ENCODE measurements at places on chromosomes 12 and 14.
A peak's percentile ranks its signal among the peaks of the same experiment; 100 is the strongest.

DNA sequence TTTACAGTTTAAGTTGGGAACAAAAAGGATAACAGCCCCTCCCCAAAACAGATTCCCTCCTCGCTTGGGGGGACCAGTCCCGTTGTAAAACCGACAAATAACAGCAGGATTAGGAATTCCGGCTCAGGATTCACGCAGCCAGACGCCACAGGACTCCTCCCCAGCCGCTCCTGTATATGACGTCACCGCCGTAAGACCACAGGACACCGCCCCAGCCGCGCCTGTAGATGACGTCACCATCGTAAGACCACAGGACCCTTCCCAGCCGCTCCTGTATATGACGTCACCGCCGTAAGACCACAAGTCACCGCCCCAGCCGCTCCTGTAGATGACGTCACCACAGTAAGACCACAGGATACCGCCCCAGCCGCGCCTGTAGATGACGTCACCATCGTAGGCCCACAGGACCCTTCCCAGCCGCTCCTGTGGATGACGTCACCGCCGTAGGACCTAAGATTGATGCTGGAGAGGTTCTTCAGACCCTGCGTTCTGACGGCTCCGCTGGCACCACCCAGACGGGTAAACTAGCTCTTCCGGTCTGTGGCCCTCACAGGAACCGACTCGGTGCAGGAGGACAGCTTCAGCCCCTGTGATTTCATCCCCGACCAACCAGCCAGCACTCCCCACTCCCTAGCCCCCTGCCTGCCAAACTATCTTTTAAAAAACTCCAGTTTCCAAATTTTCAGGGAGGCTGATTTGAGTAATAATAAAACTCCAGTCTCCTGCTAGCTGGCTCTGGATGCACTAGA is 43.9 kb upstream of the FBRSL1 start:
- DNase-seq = peak; percentile 99

GRCh38 chr14:32426586-32427388 is 97.7 kb downstream of the AKAP6 start:
- peak; percentile 40 for DNase-seq

DNA sequence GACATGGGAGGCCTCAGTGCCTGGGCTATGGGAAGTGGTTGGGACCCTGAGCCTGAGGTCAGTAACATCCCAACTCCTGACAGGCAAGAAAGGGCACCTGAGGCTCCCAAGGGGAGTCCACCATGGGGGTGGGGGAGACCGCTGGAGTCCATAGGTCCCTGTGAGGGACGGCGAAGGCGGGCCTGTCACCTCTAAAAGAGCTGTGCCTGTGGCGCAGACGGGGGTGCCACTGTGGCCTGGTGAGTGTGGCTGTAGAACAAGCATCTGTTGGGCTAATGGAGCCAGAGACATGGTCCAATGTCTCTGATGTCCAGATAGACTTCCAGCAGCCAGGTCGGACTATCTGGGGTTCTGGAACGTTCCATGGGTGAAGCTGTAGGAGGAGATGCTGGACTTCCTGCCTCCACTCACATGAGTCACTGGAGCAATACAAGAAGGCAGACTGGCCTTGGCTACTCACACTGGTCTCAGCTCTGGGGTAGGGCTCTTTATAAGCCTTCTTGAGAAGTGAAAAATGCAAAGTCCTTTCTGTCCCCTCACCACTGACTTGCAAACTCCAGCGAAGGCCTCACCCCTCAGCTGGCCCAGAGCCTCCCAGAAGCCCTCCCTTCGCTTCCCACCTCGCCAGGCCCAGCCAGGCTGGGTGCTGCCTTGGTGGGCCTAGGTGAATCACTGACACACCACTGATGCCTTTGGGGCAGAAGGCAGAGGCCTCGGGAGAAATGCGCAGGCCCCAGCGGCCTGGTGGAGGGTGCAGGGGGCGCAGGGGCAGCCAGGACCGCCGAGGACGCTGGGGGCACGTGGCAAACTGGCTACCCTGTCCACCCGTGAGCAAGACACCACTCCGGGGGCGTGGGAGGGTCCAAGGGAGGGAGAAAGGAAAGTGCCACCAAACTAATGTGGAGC is 1.1 kb upstream of the TRAF3 start:
- DNase-seq = no peak

- DNase-seq = no peak
Observed at GRCh38 chr12:132199526-132200319, 55.5 kb downstream of the NOC4L start.

- DNase-seq = no peak
Observed at GRCh38 chr12:93944201-93944600, 204.2 kb upstream of the PLXNC1 start.

GRCh38 chr12:116698554-116699075 is 39.3 kb downstream of the SPRING1 start:
- DNase-seq = no peak

DNA sequence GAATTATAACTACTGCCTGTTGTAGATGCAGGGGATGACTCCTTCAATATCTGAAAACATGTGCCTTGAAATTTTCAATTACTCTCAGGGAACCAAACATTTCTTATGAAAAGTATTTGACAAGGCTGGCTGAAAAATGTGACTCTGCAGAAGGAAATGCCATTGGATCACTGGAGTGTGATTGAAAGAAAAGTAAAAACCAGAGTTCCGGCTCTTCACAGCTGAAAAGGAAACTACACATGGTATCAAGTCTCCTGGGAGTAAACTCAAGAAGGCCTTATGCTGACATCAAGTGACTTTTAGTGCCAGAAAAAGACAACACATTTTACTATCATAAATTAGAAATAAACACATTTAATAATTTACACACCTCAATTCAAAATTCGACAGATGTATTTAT is 693.0 kb downstream of the LRFN5 start:
- no peak for DNase-seq

DNA sequence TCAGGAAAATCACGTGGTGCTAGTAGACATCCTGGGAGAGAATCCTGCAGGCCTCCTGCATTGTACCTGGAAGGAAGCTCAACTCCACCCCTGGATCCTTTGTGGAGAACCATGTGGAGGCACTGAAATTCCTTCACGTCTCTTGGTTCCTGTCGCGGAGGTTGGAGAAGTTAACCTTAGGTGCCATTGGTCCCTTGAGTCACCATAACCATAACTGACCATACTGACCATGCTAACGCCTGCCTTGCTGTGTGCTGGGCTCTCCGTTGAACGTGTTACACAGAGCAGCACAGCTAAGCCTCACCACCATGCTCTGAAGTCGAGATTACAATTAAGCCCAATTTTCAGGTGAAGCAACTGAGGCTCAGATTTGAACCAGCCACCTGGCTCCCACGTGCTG is 18.6 kb downstream of the C14orf132 start:
- DNase-seq = no peak

DNA sequence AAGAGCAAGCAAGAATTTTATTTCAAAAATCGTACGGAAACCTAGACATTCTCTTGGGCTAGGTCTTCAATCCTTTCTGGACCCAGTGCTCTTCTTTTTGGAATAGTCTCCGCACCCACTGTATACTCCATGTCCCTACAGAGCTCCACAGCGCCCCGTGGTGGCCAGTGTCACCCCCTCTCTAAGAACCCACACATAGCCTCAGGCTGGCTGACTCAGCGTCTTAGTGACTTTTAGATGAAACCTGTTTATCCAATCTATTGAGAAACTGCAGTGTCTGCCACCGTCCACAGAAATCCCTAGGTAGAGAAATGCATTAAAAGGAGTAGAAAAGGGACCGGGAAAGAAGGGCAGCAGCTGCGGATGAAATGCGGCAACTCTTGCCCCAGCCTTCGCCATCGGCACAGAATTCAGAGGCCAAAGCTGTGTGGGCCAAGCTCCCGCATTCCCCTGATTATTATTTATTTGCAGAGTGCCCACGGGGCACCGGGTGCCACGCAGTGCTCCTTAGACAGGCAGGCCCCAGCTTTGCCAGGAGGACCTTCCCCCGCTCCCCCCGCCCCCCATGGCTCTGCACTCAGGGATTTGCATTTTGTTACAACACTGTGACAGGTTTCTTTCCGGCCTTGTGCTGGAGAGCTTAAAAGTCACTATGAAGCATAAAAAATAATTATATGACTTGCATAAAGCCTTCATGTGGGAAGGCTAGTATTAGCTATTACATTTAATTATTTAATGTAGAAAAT is 170.1 kb upstream of the FKBP4 start:
- no peak for DNase-seq

- no peak for DNase-seq
Observed at GRCh38 chr14:74584951-74585350, 27.1 kb downstream of the LTBP2 start.

GRCh38 chr12:40238266-40238902 is 13.6 kb downstream of the LRRK2 start:
- DNase-seq = no peak

GRCh38 chr14:79596551-79596950 is 614.8 kb downstream of the DIO2 start:
- DNase-seq = no peak

DNA sequence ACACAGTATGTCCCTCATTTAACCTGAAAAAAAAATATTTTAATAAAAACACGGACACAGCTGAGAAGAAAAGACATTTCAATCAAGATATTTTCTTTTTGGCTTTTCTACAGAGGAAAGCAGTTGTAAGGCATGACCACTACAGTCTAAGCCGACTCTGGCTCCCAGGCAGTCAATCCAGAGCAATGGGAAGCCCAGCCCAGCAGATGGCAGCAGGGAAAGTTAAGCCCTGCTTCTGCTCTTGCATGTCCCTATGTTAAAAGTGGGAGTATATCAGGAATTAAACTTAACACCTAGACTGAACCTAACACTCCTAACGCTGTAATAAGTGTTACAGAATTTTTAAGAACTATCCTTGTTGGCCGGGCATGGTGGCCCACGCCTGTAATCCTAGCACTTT is 19.5 kb upstream of the HAL start:
- no peak for DNase-seq

Measured in DMS153 (cell line).